Activated T-cell treated with anti-CD3 and anti-CD28 coated beads, Interleukin-2, amount 50 U/mL, for 4 hours (primary cell): ENCODE measurements at places on chromosomes 12 and 14. TPM values are rescaled to one million over a fixed set of nuclear protein-coding genes. Genes with fewer than 3 reads are reported as not detected.

The ADCY4 gene
- 0.43 TPM for total RNA-seq

The MYO1H gene
- not detected for total RNA-seq

The HOXC6 gene
- total RNA-seq = not detected

The PTPRO gene
- total RNA-seq = 0.14 TPM

The RERGL gene
- not detected for total RNA-seq

The DBX2 gene
- not detected for total RNA-seq

The RCOR1 gene
- total RNA-seq = 12.5 TPM

The ASCL1 gene
- total RNA-seq = not detected

The PTPRB gene
- total RNA-seq = 0.11 TPM

The RHOF gene
- 94.6 TPM for total RNA-seq

The AHNAK2 gene
- under 0.01 TPM for total RNA-seq

The CABP1 gene
- total RNA-seq = not detected

The MGP gene
- total RNA-seq = not detected
